ENCODE measurements at places on chromosomes 7 and 10.

- DNase-seq: no peak
Observed at GRCh38 chr7:67525588-67525987, 529.0 kb downstream of the TYW1 start.

DNA sequence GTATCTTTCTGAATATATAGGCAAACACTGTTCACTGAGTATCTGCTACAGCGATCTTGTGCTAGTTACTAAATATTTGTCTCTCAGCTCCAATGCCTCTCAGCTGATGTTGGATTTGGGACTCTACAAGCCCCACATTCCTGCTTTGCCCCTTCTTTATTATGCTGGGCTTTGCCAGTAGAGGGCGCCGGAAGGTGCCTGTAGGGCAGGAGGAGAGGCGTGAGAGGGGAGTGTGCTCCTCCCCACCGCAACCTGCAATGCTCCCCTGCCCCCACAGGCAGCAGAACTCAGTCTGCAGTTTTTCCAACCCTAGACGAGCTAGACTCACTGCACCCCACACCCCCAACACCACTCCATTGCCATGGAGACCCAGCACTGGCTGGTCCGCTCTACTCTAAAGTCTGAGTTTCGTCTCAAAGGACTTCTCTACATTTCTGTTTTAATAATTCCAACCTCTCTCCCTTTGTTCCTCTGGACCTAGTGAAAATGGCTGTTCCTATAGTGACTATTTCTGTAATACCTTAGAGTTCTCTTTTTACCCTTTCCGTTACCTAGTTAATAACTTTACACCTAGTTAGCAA lies 337.6 kb downstream of the CCSER2 start:
- DNase-seq: peak; percentile 44

DNA sequence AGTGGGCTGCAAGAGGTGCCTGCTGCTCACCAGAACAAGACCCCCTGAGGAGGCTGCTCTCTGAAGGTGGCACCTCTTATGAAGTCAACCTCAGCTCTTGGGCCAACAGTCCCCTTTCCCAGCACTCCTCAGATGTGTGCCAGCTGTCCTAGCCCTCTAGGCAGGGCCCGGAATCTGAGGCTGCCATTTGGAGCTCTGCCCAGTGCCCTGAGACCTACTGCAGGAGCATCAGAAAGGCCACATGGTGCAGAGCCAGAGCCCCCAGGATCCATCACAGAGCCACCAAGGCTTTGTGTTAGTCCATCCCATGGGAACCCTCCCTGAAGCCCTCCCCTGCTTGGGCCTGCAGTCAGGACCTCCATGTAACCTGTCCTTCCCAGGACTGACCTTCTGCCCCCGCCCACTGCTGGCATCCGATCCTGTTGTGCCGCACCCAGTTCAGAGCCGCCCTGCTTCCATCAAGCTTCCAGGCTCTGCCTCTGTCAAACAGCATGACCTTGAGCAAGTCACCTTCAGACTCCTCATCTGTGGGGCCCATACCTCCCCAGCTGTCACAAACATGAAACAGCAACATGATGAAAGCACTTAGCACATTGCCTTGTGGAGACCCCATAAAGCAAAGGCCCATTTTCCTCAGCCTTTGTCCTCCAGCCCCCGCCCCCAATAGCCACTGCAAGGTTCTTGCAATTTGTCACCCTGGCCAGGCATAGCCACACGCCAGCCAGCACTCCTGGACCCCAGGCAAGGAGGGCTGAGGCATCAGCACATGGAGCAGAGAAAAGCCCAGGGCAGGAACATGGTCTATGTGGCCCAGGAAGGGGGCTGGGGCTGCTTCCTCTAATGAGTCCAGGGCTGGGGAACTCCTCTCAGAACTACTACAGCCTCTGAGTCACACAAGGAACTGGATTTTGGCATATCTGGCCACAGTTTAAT lies 51.7 kb downstream of the GRID1 start:
- DNase-seq: no peak

DNA sequence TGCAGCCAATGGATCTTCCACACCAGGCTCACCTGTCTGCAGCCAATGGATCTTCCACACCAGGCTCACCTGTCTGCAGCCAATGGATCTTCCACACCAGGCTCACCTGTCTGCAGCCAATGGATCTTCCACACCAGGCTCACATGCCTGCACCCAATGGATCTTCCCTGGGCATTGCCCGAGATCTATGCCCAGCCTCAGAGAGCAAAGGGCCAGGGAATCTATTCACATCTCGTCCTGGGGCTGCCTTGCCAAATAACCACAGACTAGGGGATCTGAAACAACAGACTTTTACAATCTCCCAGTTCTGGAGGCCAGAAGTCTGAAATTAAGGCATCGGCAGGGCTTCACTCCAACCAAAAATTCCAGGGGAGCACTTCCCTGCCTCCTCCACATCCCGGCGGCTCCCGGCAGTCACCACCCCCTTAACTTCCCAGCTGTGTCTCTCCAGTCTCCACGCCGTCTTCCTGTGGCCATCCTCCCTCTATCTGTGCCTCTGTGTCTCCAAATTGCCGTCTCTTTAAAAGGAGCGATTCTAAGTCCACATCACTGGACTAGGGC lies 92.4 kb upstream of the PPP2R2D start:
- no peak for DNase-seq

DNA sequence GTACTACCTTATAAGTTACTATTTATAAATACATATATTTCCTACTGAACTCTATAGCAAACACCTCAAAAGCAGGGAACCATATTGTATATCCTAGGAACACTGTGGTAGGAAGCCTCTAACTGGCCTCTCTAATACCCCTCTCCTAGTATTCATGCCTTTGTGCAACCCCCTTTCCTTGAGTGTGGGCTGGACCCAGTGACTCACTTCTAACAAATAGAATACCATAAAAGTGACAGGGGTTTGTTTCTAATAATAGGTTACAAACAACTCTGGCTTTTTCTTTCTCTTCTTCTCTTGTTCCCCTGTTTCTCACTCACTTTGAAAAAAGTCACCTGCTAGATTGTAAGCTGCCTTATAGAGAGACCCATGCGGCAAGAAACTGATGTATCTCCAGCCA lies 51.6 kb upstream of the MACC1 start:
- DNase-seq: no peak
